ENCODE measurements at places on chromosomes 2 and 18. TPM values are rescaled to one million over a fixed set of nuclear protein-coding genes. Genes with fewer than 3 reads are reported as not detected.

GRCh38 chr2:174553811-174554493 lies 43.7 kb downstream of the WIPF1 start:
- DNase-seq = no peak

DNA sequence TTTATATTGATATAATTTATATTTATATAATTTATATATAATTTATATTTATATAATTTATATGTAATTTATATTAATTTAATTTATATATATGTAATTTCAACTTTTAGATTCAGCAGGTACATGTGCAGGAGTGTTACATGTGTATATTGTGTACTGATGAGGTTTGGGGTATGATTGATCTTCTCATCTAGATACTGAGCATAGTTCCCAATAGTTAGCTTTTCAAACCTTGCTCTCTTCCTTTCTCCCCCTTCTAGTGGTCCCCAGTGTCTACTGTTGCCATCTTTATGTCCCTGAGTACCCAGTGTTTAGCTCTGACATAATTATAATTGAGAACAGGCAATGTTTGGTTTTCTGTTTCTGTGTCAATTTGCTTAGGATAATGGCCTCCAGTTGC lies 1335.3 kb upstream of the CDH2 start:
- DNase-seq = no peak

SGPP2 gene
- total RNA-seq = 31.3 TPM

DNA sequence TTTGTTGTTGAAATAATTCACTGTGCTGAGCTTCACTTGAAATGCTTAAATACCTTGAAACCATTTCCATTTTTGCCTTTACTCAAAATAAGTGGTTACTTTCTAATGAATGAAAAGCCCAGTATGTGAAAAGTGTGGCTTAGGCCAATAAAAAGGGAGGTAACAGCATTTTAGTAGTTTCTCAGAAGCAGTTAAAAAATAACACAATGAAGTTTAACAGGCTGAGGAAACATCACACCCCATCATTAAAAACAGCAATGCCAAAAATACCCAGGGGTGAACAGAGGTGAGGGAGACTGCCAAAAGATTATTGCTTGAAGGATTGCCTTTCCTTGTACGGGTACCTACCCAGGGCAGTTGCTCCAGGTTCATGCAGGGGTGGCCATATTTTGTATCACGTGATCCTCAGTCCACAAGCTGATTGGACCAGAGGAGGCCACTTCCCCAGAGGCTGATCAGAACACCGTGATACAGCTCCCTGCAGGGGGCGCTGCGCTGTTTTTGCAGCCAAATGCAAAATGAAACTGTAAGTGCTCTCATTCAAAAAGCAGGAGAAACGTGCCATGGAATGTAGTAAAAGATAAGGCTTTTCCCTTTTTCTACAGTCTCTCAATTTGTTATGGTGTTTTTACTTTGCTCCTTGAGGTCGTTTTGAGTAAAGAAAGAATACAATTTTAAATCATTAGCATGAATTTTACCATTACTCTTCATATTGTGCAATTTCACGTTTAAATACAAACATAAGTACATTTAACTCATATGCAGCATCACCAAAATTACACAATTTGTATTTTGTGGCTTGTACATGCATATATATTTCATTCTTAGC lies 70.2 kb upstream of the SH3BP4 start:
- DNase-seq = peak; percentile 93

DNA sequence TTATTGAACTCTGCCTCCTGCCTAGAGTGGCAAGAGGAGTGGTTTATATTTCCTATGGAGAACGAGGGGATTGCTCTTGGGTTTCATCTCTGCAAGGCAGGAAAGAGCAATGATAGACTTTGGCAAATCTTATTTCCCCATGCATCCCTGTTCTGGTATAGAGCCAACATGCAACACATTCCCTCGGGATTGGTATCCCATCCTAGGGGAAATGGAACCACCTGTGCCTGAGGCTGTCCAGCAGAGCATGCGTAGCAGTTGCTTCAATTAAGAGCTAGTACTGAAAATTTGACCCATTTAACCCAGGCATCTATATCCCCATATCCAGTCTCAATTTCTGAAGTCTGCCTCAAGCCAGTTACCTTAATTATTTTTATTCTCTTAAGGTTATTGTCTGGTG lies 205.3 kb downstream of the KCNS3 start:
- DNase-seq = no peak

DNA sequence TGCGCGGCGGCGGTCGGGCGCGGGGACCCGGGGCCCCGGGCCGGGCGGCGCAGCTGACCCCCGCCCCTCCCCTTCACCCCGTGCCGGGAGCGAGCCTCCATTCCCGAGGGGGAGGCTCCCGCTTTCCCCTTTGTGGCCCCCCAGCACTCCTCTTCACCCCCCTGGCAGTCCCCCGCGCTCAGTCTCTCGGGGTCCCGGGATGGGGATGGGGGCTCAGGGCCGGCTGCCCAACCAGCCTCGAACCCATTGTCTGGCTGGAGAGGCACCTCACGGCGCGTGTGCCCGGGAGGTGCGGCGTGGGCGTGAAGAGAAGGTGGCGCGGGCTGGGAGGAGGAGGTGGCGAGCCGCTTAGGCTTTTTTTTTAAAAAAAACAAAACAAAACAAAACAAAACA lies 748 bp downstream of the FMNL2 start:
- no peak for DNase-seq

DNA sequence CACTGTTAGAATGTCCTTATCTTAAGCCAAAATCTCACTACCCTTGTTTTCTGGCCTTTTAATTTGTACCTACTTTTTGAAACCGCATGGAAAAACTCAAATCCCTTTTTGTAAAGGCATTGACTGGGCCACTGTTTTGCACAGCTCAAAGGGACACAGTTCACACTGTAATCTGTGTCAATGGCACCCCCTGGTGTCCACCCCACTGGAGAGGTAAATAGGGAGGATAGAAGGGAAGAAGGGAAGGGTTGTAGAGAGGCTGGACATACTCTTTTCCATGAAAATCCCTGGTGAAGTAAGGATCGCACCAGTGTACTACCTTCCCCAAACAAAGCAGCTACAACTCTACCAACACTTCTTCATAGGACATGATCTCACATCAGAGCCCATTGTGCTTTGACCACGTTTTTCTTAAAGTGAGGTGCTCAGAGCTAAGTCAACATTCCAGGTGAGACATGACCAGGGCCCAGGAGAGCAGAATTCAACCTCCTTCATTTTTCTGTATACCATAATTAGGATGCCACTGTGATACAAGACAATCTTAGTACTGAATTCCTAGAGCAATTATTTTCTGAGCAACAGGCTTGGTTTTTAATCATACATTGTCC lies 92.4 kb upstream of the RMDN2 start:
- DNase-seq = peak; percentile 71

All from mucosa of descending colon (tissue), 3 donors.